ENCODE measurements at places on chromosomes 2 and 18. TPM values are rescaled to one million over a fixed set of nuclear protein-coding genes. Genes with fewer than 3 reads are reported as not detected.

DNA sequence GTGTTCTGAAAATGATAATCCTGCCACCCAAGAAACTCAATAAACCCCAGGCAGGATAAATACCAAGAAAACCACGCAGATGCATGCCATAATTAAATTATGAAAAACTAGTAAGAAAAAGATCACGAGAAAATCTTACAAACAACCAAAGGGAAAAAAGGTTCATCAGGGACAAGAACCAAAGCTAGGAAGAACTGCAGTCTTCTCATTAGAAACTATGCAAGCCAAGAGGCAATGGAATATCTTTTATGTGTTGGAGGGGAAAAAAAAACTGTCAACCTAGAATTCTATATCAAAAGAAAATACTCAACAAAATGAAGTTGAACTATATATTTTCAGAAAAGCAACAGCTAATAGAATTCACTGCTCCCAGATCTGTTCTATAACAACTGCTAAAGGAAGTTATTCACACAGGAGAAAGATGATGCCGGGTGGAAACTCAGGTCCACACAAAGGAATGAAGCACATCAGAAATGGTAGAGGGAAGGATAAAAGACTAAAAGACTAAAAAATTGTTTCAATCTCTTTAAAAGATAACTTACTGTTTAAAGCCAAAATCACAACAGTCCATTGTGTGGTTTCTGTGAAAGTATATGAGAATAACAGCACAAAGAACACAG is 55.0 kb downstream of the NDUFA10 start:
- DNase-seq: peak; percentile 18
- no peak overlapping the region for H3K4me3 ChIP-seq
- H3K27ac ChIP-seq: no peak overlapping the region
- H3K27me3 ChIP-seq: no peaks in the 10 kb centered on the region
- peaks cover 12% of the 10 kb centered on the region for H3K36me3 ChIP-seq

- H3K27ac ChIP-seq: no peak overlapping the region
- H3K36me3 ChIP-seq: no peaks in the 10 kb centered on the region
- peaks cover 6% of the 10 kb centered on the region for H3K4me1 ChIP-seq
- H3K27me3 ChIP-seq: no peaks in the 10 kb centered on the region
- no peak overlapping the region for H3K4me3 ChIP-seq
These were observed 75.6 kb downstream of the KIAA2012 start for GRCh38 chr2:202148515-202149154.

GRCh38 chr2:166959556-166959955 is 71.3 kb downstream of the XIRP2 start:
- H3K27ac ChIP-seq: no peak overlapping the region
- H3K4me1 ChIP-seq: no peaks in the 10 kb centered on the region
- H3K4me3 ChIP-seq: no peak overlapping the region
- H3K27me3 ChIP-seq: no peaks in the 10 kb centered on the region
- no peak for DNase-seq

SULT1C4 gene
- 0.26 TPM for total RNA-seq

MAP4K3 gene
- total RNA-seq: 40.8 TPM

KIAA1328 gene
- 3.3 TPM for total RNA-seq
